ENCODE measurements at places on chromosomes 2 and 18. TPM values are rescaled to one million over a fixed set of nuclear protein-coding genes. Genes with fewer than 3 reads are reported as not detected.

FAM110C gene
- not detected for total RNA-seq

NT5C1B gene
- total RNA-seq: not detected

LYG2 gene
- total RNA-seq: not detected

OTOS gene
- total RNA-seq: not detected

ERFE gene
- total RNA-seq: 3.4 TPM

MYOM1 gene
- total RNA-seq: 0.90 TPM

CRYBA2 gene
- total RNA-seq: not detected

C2orf78 gene
- total RNA-seq: not detected

RAB27B gene
- total RNA-seq: 1.7 TPM

TRIB2 gene
- total RNA-seq: 112 TPM

CFAP53 gene
- 0.57 TPM for total RNA-seq

TMEM37 gene
- total RNA-seq: not detected

PTPN2 gene
- total RNA-seq: 29.4 TPM

PLEKHH2 gene
- total RNA-seq: 5.4 TPM

KCNG3 gene
- total RNA-seq: not detected

SIGLEC15 gene
- total RNA-seq: 8.4 TPM

SERPINB12 gene
- total RNA-seq: not detected

LAMA1 gene
- 30.1 TPM for total RNA-seq

B3GNT7 gene
- 0.27 TPM for total RNA-seq

BBS5 gene
- total RNA-seq: 7.3 TPM

ANO7 gene
- 1.1 TPM for total RNA-seq

LYG1 gene
- 0.09 TPM for total RNA-seq

IL18R1 gene
- total RNA-seq: 6.8 TPM

G6PC2 gene
- total RNA-seq: not detected

C2orf72 gene
- total RNA-seq: not detected

RGPD4 gene
- 0.16 TPM for total RNA-seq

C2orf80 gene
- total RNA-seq: not detected

GALR1 gene
- total RNA-seq: not detected

HRH4 gene
- total RNA-seq: under 0.01 TPM

DNPEP gene
- 55.0 TPM for total RNA-seq

GALNT5 gene
- 11.4 TPM for total RNA-seq

IHH gene
- not detected for total RNA-seq

RALB gene
- 73.7 TPM for total RNA-seq

TDRD15 gene
- not detected for total RNA-seq

UBR3 gene
- 29.2 TPM for total RNA-seq

GPBAR1 gene
- total RNA-seq: not detected

UNC80 gene
- not detected for total RNA-seq

SULT1C2 gene
- total RNA-seq: 0.27 TPM

SLC4A5 gene
- 0.45 TPM for total RNA-seq

MC4R gene
- not detected for total RNA-seq

SCN7A gene
- total RNA-seq: under 0.01 TPM

LIMS3 gene
- total RNA-seq: 6.1 TPM

C2orf66 gene
- total RNA-seq: not detected

PJVK gene
- 1.6 TPM for total RNA-seq

IL37 gene
- total RNA-seq: not detected

CYS1 gene
- total RNA-seq: 7.0 TPM

TMEFF2 gene
- 4.7 TPM for total RNA-seq

CLEC4F gene
- not detected for total RNA-seq

AQP12A gene
- total RNA-seq: not detected

SCN9A gene
- 14.0 TPM for total RNA-seq

GPR39 gene
- 12.7 TPM for total RNA-seq

GRHL1 gene
- total RNA-seq: 1.3 TPM

RGPD3 gene
- total RNA-seq: 0.45 TPM

GYPC gene
- 38.7 TPM for total RNA-seq

REG3G gene
- total RNA-seq: not detected
